ENCODE measurements at places on chromosomes 2 and 18. TPM values are rescaled to one million over a fixed set of nuclear protein-coding genes. Genes with fewer than 3 reads are reported as not detected.
A peak's percentile ranks its signal among the peaks of the same experiment; 100 is the strongest.

DNA sequence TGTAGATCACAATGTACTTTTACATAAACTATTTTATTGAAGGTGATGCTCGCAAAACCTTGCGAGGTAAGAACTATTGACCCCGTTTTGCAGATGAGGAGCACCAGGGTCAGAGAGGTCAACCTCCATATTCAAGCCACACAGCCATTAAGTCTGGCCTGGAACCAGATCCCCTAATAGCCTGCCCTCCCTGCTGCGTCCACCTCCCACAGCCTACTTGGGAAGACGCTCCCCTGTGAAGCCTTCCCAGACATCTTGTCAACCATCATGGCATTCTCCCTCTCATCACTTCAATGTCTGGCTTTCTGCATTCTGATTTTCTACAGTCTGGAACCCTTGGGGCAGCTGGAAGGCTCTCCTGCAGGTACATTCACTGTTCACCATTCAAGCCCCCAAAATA is 101.0 kb downstream of the TTC32 start:
- no peak overlapping the region for H3K27ac ChIP-seq
- DNase-seq, result no peak
- no peak overlapping the region for H3K4me3 ChIP-seq

GRCh38 chr2:188132385-188132784 is 159.3 kb upstream of the GULP1 start:
- H3K27ac ChIP-seq, result no peak overlapping the region
- no peak overlapping the region for H3K4me3 ChIP-seq
- no peaks in the 10 kb centered on the region for H3K4me1 ChIP-seq
- H3K27me3 ChIP-seq, result no peaks in the 10 kb centered on the region

DNA sequence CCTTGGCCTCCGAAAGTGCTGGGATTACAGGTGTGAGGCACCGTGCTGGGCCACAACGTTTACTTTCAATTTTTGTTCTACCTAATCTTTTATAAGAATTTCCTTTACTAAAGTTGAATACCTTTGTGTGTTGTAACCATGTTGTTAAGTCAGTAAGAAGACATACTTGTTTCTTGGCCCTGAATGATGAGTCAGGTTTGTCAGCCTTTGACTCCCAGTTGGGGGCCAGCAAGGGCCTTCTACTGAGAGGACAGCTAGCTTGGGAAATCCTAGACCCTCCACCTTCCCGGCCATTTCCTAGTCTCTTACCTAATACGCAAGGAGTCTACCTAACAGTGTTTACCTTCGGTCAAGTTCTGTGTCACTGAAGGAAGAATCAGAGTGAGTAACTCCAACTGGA is 22.7 kb downstream of the MTHFD2 start:
- DNase-seq, result no peak
- H3K4me3 ChIP-seq, result no peak overlapping the region
- no peaks in the 10 kb centered on the region for H3K27me3 ChIP-seq
- H3K4me1 ChIP-seq, result no peaks in the 10 kb centered on the region
- no peak overlapping the region for H3K27ac ChIP-seq
- H3K36me3 ChIP-seq, result no peaks in the 10 kb centered on the region

GRCh38 chr2:146540271-146540932 is 1304.4 kb upstream of the ACVR2A start:
- DNase-seq, result no peak
- H3K27ac ChIP-seq, result no peak overlapping the region
- H3K4me1 ChIP-seq, result no peaks in the 10 kb centered on the region
- H3K4me3 ChIP-seq, result no peak overlapping the region
- no peaks in the 10 kb centered on the region for H3K27me3 ChIP-seq
- no peaks in the 10 kb centered on the region for H3K36me3 ChIP-seq

- no peaks in the 10 kb centered on the region for H3K4me1 ChIP-seq
- H3K4me3 ChIP-seq, result no peak overlapping the region
- no peak overlapping the region for H3K27ac ChIP-seq
- no peak for DNase-seq
- no peaks in the 10 kb centered on the region for H3K27me3 ChIP-seq
These were observed 98.2 kb upstream of the B3GNT7 start for GRCh38 chr2:231297108-231297908.

The HSBP1L1 gene
- 38.3 TPM for total RNA-seq

The CFAP65 gene
- not detected for total RNA-seq

The GREB1L gene
- total RNA-seq, result 6.6 TPM

GRCh38 chr2:161905389-161906046 is 168.5 kb downstream of the DPP4 start:
- H3K4me3 ChIP-seq, result no peak overlapping the region
- H3K4me1 ChIP-seq, result no peaks in the 10 kb centered on the region

The PRKAG3 gene
- total RNA-seq, result not detected

The MAP3K19 gene
- not detected for total RNA-seq

- DNase-seq, result no peak
- H3K4me3 ChIP-seq, result no peak overlapping the region
- H3K27me3 ChIP-seq, result no peaks in the 10 kb centered on the region
- no peaks in the 10 kb centered on the region for H3K36me3 ChIP-seq
These were observed 297.6 kb downstream of the TMX3 start for GRCh38 chr18:68417166-68417799.

DNA sequence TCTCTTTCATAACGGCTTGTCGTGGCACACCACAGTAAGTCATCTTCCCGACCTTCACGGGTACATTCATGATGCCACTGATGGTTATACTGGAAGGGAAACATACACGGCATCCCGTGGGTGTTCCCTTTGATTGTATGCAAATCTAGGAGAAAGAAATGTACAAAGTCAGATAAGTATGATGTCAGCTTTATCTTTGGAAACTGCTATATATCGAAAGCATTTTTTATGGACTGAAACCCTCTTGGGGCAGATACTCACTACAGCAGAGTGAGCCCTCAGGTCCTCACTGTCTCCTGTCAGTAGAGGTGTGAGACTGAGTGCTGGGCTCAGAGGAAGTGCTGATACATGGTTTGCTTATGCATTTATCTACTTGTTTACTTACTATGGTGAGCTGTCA is 20.4 kb downstream of the PLA2R1 start:
- no peaks in the 10 kb centered on the region for H3K4me1 ChIP-seq
- H3K36me3 ChIP-seq, result no peaks in the 10 kb centered on the region
- H3K27me3 ChIP-seq, result no peaks in the 10 kb centered on the region
- no peak overlapping the region for H3K27ac ChIP-seq

DNA sequence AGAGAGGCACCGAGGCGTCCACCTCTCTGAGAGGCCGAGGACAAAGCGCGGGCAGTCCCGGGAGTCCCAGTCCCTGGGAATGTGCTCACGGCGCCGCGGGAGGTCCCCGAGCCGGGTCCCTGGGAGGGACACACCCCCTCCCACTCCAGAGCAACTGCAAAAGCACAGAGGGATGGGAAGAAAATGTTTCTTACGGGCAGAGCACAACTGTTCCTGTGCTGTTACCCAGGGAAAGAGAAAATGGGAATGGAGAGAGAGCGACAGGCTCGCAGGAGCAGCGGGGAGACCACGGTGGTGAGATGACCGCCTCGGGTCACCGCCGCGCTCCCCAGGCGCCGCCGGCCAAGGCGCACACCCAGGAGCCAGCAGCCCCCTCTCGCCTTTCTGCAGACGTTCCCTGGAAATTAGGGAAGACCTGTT is 1.2 kb upstream of the BCL11A start:
- no peaks in the 10 kb centered on the region for H3K4me1 ChIP-seq
- no peak for DNase-seq
- H3K27me3 ChIP-seq, result peaks cover 7% of the 10 kb centered on the region
- peak overlapping the region; percentile 70 for H3K27ac ChIP-seq
- peak overlapping the region; percentile 73 for H3K4me3 ChIP-seq

The VAMP8 gene
- 127 TPM for total RNA-seq

DNA sequence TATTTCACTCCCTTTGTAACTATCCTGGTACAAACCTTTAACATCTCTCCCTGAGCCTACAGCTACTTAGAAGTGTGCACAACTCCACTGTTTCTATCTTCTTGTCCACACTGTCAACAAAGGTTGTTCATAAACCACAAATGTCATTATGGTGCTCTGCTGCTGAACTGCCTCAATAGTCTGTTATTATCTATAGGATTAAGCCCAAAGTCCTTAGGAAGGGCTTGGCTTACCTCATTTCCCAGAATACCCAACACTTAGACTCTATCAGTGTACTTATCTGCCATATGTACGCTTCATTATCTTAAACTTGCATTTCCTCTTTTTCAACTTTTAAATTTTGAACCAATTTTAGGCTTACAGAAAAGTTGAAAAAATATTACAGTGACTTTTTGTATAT is 94.2 kb downstream of the HNMT start:
- H3K27ac ChIP-seq, result no peak overlapping the region
- H3K4me1 ChIP-seq, result peaks cover 7% of the 10 kb centered on the region
- no peak for DNase-seq
- H3K36me3 ChIP-seq, result no peaks in the 10 kb centered on the region
- no peaks in the 10 kb centered on the region for H3K27me3 ChIP-seq

- no peak overlapping the region for H3K27ac ChIP-seq
- H3K4me3 ChIP-seq, result no peak overlapping the region
- no peaks in the 10 kb centered on the region for H3K27me3 ChIP-seq
- H3K36me3 ChIP-seq, result no peaks in the 10 kb centered on the region
- no peaks in the 10 kb centered on the region for H3K4me1 ChIP-seq
These were observed 474.8 kb downstream of the METTL4 start for GRCh38 chr18:2096551-2096950.

DNA sequence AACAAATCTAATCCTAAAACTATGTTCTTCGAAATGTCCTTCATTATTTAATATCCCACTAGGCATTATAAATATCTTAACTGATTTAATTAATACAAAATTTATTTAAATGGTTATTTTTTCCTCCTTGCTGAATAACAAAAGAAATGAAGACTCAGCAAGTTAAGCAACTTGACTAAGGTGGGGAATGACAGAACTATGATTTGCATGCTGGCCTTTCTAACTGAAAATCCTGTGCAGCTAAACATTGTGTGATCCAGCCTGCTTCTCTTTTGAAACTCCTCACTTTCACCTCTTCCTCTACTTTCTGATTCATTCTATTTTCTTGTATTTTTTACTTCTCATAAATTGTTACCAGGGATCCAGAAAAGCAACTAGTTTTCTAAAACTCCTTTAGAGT is 132.0 kb downstream of the CALCRL start:
- no peaks in the 10 kb centered on the region for H3K36me3 ChIP-seq
- no peak overlapping the region for H3K27ac ChIP-seq
- H3K4me1 ChIP-seq, result no peaks in the 10 kb centered on the region
- no peak overlapping the region for H3K4me3 ChIP-seq
- no peak for DNase-seq

- H3K27me3 ChIP-seq, result no peaks in the 10 kb centered on the region
- H3K4me1 ChIP-seq, result no peaks in the 10 kb centered on the region
- H3K27ac ChIP-seq, result no peak overlapping the region
These were observed 297.6 kb upstream of the SKOR2 start for GRCh38 chr18:47549021-47549540.

DNA sequence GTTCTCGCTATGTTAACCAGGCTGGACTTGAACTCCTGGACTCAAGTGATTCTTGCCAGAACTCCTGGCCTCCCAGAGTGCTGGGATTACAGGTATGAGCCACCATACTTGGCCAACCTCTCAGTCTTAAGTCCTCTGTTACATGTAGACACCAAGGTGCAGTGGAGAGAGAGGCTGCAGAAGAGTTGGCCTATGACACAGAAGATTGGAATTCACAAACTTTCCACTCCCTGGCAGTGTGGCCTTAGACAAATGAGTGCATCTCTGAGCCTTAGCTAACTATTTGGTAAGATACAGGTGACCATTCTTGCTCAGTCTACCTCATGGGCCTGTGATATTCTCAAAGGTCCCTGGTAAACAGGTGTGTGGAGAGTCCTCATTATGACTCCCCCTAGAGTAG is 159.7 kb downstream of the MYCN start:
- H3K27me3 ChIP-seq, result peaks cover 10% of the 10 kb centered on the region
- no peak overlapping the region for H3K27ac ChIP-seq
- DNase-seq, result no peak
- no peaks in the 10 kb centered on the region for H3K4me1 ChIP-seq

GRCh38 chr2:23772684-23773083 is 154.2 kb downstream of the ATAD2B start:
- no peak overlapping the region for H3K27ac ChIP-seq
- no peaks in the 10 kb centered on the region for H3K27me3 ChIP-seq
- H3K36me3 ChIP-seq, result no peaks in the 10 kb centered on the region
- no peak overlapping the region for H3K4me3 ChIP-seq
- no peak for DNase-seq

DNA sequence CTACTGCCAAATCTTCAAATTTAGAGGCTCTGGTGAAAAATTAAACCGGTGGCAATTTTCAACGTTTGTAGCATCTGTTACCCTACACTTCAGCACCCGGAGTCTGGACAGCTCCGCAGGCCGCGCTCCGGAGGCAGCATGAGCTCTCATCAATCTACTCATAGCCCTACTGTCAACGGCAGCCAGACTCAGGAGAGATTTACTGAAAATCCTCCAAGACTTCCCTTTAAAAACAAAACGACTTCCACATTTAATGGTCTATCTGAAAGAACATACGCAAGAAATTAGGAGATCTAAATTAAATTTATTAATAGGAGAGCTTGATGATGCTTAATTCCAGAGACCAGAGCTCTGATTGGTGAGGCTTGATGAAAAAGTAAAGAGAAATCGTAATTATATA is 970 bp upstream of the ADCYAP1 start:
- H3K4me1 ChIP-seq, result peaks cover 17% of the 10 kb centered on the region
- H3K4me3 ChIP-seq, result no peak overlapping the region
- H3K27ac ChIP-seq, result no peak overlapping the region
- peaks cover 82% of the 10 kb centered on the region for H3K27me3 ChIP-seq

DNA sequence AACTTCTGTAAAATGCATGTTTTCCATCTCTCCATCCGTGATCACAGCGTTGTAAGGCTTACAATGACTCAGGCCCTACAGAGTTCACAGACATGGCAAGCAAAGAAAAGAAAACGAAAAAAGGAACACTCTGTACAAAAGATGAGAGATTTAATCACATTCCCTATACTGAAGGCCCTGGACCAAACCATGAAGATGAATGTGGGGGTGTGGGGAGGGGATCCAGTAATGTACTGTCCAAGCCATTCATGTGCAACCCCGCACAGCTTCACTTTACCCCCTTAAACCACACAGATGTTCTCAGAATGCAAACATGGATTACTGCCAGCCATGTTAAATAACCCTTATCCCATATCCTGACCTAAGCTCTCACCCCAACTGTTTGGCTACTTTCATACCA is 391.1 kb downstream of the NCKAP5 start:
- H3K27me3 ChIP-seq, result no peaks in the 10 kb centered on the region
- H3K4me1 ChIP-seq, result no peaks in the 10 kb centered on the region
- no peak overlapping the region for H3K4me3 ChIP-seq

The TRIM43B gene
- total RNA-seq, result not detected

The TSPYL6 gene
- total RNA-seq, result not detected

The SLC19A3 gene
- 46.9 TPM for total RNA-seq

- H3K4me3 ChIP-seq, result no peak overlapping the region
- no peaks in the 10 kb centered on the region for H3K27me3 ChIP-seq
- DNase-seq, result no peak
- H3K27ac ChIP-seq, result no peak overlapping the region
These were observed 53.6 kb downstream of the HK2 start for GRCh38 chr2:74887445-74887951.

DNA sequence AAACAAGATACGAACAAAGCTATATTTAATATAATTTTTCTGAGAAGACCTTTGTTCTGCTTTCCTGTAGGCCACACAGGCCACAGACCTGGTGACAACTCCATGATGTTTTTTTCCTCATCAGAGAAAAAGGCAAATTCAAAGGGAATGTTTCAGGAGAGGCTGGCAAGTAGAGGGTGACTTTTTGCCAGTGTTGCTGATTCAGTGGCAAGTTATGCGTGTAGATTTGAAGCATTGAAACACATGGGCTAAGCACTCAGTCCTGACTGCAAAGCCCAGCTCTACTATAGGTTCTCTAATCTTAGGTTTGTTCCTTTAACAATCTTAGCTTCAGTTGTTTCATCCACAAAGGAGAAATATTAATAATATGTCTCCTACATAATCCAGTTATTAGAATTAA is 499.8 kb downstream of the SUCLG1 start:
- DNase-seq, result no peak
- no peak overlapping the region for H3K4me3 ChIP-seq
- H3K36me3 ChIP-seq, result no peaks in the 10 kb centered on the region
- H3K27me3 ChIP-seq, result no peaks in the 10 kb centered on the region
- no peaks in the 10 kb centered on the region for H3K4me1 ChIP-seq
- H3K27ac ChIP-seq, result no peak overlapping the region

The MOCOS gene
- 9.7 TPM for total RNA-seq

All from breast epithelium (tissue), 4 donors.